ENCODE measurements at places on chromosomes 2 and 18.

DNA sequence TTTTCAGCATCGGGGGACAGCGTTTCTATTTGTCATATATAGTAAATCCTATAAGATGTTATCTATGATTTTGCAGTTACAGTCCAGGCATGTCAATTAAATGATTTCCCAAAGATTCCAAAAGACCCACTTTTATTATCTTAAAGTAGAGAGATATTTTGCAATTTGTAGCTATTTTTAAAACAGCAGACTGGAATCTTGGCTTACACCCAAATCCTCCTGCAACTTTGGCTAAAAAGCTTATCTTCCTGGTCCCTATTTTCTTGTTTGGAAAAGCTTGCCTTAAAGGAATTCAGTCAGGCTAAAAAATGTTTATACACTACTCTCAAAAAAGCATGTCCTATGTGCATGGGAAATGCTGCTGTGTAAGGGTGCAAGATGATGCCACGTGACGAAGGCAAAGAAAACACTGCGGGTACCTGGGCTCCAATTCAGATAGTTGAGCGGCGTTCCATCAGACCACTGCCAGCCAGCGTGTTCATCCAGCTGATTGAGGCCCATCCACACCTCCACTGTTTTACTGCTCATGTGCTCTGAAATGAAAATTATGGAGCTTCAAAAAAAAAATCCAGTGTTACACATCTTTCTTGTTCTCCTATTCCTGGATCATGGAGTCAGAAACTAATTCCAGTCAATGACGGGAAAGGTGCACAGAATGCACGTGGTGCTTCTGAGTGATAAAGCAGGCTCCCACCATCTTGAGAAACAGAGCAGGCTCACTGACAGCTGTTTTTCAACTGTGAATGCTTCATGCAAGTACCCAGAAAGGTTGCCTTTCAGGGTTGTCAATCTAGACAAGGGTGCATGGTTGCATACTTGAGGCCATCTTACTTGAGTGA is 33.8 kb downstream of the PLA2R1 start:
- DNase-seq: no peak

DNA sequence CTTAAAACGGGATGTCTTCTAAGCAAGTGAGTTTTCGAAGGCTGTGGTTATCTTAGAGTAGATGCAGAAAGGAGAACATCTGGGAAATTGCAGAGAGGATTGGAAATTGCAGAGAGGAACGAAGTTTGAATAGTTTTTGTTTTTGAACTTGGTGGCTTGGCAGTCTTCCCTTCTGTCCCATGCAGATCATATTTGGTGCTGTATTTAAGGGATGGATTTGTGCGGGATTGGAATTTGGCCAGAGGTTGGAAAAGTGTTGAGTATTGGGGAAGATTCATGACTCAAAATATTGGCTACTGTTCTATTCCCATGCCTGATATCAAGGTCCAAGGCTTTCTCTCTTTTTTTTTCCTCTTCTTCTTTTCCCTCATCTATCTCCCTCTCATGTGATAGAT is 18.2 kb downstream of the PTPRM start:
- DNase-seq: no peak

GRCh38 chr2:60641811-60642788 is 88.6 kb upstream of the BCL11A start:
- DNase-seq: peak; percentile 40

- DNase-seq: no peak
Measured at GRCh38 chr2:172578054-172578453, 22.2 kb downstream of the PDK1 start.

- no peak for DNase-seq
Measured at GRCh38 chr18:62880673-62881364, 165.5 kb downstream of the PHLPP1 start.

DNA sequence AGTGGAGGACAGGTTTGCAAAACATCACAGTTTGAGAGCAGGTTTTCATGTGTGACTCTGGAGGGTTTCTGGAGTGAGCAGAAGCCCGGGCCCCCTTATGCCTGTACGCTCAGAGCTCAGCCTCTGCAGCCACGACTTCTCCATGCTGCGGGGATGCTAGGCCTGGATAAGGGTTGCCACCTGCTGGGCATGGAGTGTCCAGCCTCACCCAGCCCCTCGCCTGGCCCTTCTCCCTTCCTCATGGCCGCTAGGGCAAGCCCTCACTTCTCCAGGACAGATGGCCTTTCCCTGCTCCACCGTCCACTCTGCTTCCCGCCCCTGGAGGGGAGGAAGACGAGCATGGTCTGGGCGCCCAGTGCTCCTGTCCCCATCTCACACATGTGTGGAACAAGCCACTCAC is 318.7 kb downstream of the GBX2 start:
- DNase-seq: no peak

DNA sequence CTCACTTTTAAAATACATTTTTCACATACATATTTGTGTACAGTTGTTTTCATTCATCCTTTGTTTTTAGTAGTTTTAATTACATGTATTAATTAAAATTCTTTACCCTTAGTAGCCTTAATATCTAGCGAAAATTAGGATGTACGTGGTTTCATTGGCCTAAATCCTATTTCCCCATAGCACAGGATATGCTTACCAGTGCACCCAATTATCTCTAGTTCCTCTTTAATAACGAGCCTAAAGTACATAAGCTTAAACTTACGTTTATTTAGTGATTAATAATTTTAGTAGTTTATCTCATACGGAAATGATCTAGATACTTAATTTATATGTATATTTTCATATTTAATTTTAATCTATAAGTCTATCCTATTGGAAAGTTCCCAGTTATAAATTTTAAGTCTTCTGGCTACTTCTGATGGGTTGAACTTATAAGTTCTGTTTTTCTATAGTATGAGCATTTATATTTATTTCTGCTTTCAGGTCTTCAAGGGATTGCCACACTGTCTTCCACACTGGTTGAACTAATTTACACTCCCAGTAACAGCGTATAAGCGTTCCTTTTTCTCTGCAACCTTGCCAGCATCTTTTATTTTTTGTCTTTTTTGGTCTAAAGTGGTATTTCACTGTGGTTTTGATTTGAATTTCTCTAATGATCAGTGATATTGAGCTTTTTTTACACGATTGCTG is 21.4 kb upstream of the RUFY4 start:
- no peak for DNase-seq

GRCh38 chr2:49123600-49123999 is 30.7 kb downstream of the FSHR start:
- DNase-seq: no peak

GRCh38 chr18:76252880-76253279 is 242.2 kb downstream of the ZNF516 start:
- DNase-seq: no peak

GRCh38 chr18:5627776-5628511 is 84.1 kb upstream of the EPB41L3 start:
- DNase-seq: no peak
